ENCODE measurements at places on chromosomes 13 and 19.

GRCh38 chr13:105825071-105825470, 710.4 kb downstream of the EFNB2 start:
- no peak for DNase-seq

DNA sequence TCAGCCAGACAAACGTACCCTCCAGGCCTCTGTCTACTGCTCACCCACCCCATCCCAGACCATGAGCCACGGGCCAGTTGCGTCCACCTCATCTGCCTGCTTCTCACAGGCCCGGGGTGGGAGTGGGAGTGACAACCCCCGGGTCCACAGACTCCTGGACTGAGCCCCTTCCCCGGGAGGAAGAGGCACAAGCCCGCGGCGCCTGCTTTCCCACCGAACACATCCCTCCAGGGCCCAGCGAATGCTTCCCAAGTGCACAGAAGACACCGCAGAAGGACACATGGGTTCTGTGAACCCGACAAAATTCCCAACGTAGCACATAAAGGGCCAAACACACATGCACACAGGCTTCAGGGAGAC, 18.0 kb upstream of the PLPP2 start:
- no peak for DNase-seq

DNA sequence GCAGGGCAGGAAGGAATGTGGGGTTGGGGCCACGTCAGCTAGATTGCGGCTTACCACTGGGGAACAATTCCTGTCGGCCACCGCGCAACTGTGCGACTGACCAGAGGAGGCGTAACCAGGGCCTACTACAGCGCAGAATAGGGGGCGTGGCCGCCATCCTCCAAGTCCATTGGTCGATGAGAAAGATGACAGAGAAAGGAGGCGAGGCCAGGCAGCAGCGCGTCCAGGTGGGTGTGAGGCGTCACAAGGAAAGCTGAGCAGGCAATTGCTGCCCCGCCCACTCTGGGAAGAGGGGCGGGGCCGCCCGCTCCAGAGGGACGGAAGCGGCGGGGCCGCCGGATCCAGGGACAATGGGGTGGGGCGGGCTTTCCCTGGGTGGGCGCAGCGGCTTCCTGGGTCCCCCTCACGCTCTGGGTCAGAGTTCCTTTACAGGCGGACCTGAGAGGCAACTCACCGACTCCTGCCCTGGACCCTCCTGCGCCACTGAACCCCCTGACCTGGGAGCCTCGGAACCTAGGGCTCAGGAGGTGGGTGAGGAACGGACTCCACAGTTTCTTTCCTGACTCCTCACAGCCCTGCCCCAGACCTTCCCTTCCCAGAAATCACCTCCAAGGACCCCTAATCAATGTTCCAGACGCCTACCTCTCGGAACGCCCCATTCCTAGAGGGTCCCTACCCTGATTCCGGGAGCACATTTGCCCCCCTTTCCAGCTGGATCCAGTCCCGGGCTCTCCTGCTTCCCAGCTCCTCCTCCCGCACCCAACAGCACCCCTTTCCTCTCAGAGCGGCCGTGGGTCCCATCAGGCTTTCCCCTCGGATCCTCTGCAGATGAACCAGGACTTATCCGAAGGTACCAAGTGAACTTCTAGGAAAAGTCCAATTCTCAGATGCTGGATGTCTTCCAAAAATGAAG, 101.5 kb upstream of the ZNF492 start:
- no peak for DNase-seq

DNA sequence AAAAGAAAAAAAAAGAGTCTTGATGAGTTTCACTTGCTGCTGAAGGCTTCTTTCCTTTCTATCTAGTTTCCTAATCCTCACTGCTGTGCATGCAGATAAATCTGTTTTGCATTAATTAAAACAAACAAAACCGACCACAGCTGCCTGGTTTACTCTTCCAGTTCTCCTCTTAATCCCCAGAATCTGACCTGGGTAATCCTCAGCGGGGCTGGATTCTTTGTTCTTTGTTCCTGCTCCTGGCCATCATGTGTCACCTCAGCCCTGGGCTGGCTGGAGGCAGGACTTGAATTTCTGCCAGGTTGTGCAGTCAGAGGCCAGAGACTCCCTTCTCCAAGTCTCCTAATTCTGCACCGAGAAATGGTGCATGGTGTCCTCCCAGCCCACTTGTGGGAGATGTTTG, 52.2 kb upstream of the CYP4F8 start:
- DNase-seq: no peak

DNA sequence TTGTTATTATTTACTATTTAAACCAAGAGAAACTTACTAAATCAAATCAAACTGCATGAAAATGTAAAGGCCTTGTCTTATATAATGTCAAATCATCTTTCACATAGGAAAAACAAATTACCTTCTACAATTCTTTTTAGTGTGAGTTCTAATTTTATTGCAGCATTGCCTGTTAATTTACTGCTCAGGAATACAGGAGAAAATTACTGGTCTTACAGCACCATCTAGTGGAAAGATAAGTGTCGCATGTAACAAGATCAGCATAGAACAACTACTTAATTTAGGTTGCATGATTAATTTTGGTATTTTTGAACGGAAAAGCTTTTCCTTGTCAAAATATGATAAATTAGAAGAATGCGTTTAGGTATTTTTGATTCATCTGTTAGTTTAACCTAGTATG, 502.7 kb downstream of the UQCRFS1 start:
- no peak for DNase-seq

DNA sequence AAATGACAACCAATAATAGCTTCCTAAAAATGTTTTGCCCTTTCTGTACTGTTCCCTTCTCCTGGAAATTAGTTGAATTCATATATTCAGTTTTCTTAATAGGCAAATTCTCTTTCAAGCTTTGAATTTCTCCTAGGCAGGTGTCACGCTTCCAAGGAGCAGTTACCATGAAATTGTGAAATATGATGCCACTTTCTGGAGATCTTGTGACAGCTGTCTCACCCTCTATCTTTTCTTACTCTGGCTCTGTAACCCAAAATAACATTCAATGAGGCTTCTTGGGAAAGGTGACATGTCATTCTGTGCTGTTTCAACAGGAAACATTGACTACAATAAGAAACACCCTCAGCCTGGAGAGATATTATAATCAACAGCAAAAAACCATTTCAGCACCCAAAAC, 80.3 kb upstream of the MRI1 start:
- DNase-seq: no peak

- no peak for DNase-seq
Measured at GRCh38 chr13:41660411-41660810, 203.1 kb downstream of the RGCC start.

GRCh38 chr13:73467125-73467524, 408.3 kb downstream of the KLF5 start:
- DNase-seq: no peak

All from CD4-positive, alpha-beta T cell treated with Interleukin-6 for 4 hours (primary cell).